ENCODE measurements at places on chromosomes 1 and 21. TPM values are rescaled to one million over a fixed set of nuclear protein-coding genes. Genes with fewer than 3 reads are reported as not detected.

Gene BNIPL
- total RNA-seq, result 2.4 TPM

Gene SPRR2E
- total RNA-seq, result not detected

Gene ANKRD34A
- total RNA-seq, result 0.29 TPM

Gene HSD3B2
- not detected for total RNA-seq

DNA sequence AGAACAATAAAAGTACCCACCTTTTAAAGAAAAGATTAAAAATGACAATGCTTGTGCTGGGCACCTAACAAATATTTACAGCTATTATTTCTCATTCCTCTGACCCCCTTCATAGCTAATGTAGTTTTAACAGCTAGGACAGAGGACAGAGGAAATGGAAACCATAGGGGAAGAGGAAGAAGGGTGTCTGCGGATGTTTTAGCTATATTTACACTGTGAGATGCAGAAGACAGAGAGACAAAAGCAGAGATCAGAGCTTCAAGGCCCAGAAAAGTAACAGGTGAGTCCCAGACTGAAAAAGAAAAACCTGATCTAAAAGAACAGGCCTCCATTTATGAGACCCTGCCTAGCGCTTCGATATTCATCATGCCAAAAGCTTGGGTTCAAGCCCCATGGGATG lies 72.0 kb downstream of the ZNF281 start:
- no peak for DNase-seq
- H3K4me1 ChIP-seq, result peaks cover 43% of the 10 kb centered on the region
- no peak overlapping the region for H3K27ac ChIP-seq
- no peaks in the 10 kb centered on the region for H3K36me3 ChIP-seq

Gene KRTAP10-11
- total RNA-seq, result not detected

Gene WDR4
- 35.3 TPM for total RNA-seq

DNA sequence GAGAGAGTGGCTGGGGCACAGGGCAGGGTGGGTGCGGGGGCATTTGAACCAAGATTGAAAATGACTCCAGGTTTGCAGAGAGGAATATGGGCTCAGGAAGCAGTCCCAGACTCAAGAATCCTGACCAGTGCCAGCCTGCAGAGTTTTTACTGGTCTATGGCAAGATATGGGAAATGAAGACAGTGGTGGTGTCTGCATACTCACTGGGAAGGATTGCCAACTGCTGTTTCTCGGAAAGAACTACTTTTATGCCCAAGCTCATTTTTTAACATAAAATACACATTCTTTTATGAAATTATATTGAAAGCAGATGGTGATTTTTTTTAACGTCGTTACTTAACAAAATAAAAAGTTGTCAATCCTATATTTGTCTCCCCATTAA lies 401.8 kb downstream of the CAMTA1 start:
- no peak overlapping the region for H3K27ac ChIP-seq
- no peak overlapping the region for H3K4me3 ChIP-seq
- H3K27me3 ChIP-seq, result peaks cover 28% of the 10 kb centered on the region
- no peaks in the 10 kb centered on the region for H3K4me1 ChIP-seq
- H3K36me3 ChIP-seq, result no peaks in the 10 kb centered on the region

Gene RPS27
- 2,544 TPM for total RNA-seq

GRCh38 chr1:2633366-2633935 lies 635 bp upstream of the MMEL1 start:
- DNase-seq, result no peak
- H3K27ac ChIP-seq, result no peak overlapping the region
- no peak overlapping the region for H3K4me3 ChIP-seq

Gene BMP8B
- 4.7 TPM for total RNA-seq
